NCI-H226 (cell line): ENCODE measurements at places on chromosomes 5 and 9.

GRCh38 chr9:121297389-121297788 is 29.4 kb downstream of the GSN start:
- no peak for DNase-seq

DNA sequence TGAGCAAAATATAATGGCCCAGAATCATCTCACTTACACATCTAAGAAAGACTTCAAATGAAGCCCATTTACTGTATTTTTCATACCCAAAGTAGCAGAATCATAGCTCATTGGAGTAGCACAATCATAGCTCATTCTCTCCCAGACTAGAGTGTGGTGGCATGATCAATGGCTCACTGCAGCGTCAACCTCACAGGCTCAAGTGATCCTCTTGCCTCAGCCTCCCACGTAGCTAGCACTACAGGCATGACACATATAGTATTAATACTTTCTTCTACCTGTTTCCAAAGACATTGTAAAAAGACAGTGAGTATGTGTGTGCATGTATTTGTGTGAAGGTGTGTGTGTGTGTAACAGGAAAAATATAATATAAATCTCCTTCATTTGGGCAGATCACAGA is 1247.9 kb upstream of the ACO1 start:
- DNase-seq, result no peak

- no peak for DNase-seq
Measured at GRCh38 chr9:134224567-134225093, 60.3 kb upstream of the RNU6ATAC start.

DNA sequence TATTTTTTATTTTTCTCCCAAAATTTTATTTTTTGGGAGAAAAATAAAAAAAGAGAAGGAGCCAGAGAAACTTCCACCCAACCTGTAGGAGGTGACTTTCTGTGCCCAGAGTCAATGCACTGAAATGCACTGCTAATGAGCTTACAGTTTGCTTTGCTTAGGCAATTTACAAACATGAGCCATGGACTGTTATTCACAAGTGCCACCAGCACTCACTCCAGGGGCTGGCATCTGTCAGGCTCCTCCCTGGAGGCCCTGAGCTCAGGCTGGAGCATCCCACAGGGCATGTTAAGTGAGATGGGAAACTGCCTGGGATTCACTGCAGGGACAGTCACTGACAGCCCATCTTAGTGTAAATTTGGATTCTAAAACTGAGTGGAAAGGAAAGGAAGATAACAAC is 74.9 kb downstream of the FANCC start:
- DNase-seq, result no peak

GRCh38 chr5:132478366-132478871 is 12.2 kb downstream of the IRF1 start:
- DNase-seq, result no peak

GRCh38 chr9:88197016-88197415 is 58.7 kb upstream of the SPATA31C2 start:
- no peak for DNase-seq

DNA sequence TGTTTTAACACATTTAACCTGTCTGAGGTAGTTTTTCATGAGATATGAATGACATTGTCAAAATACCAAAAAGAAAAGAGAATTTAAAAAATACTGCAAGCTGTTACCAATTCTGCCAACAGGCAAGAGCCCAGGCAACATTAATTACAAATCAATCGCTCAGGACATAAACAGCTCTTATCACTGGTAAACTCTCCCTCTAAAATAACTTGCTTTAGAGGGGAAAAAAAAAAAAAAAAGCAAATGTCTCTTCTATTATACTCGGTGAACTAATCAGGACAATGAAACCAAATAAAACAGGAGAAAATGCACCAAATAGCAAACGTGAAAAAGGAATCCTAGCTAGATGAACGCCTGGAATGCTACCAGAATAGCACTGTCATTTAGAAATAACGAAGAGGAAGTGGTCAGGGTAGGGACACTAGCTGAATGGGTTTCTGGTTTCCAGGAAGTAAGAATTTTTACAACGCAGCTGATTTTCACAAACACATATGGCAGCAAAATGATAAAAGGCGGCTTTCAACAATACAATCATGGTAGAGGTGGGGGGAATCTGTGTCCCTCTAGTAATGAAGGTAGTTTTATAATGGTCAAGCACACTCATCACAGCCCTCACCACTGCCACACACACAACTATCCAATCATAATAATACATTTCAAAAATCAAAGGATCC is 94.9 kb downstream of the DENND1A start:
- DNase-seq, result no peak

- no peak for DNase-seq
Measured at GRCh38 chr5:133404724-133405123, 207.6 kb downstream of the FSTL4 start.

GRCh38 chr9:19032406-19032805 is 603 bp downstream of the SAXO1 start:
- no peak for DNase-seq

GRCh38 chr5:74288038-74288437 is 352.5 kb downstream of the ENC1 start:
- DNase-seq, result no peak

DNA sequence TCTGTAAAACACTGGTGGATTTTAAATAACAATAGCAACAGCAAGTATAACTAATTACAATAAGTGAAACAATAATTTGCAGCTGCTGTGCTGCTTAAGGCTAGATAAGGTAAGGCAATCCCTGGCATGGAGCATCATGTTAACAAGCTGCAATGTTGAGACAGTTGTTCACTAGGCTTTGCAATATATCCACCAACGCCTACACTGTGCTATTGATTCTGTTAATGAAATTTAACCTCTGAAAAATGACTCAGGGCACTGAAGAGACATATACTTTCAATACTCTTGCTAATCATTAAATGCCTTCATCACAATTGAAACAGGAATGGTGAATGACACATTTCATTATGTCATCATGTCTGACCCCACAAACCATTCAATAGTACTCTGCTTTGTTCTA is 255.0 kb downstream of the EFNA5 start:
- no peak for DNase-seq

DNA sequence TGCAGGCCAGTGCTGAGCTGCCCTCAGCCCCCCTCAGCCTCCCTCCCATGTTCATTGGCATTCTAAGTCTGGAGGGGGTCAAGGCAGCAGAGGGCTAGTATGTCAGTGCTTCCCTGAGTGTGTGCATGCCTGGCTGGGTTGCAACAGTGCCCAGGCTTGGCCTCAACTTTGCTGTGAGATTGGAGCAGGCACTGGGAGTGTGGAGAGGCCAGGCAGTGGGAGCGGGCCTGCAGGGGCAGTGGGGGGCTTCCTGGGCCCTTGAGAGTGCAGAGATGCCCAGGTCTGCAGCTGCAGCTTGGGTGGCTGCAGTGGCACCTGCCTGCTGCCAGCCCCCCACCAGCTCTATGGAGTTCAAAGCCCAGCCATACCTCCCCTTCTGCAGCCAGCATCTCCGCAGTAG is 239.3 kb downstream of the ARRDC3 start:
- DNase-seq, result no peak

DNA sequence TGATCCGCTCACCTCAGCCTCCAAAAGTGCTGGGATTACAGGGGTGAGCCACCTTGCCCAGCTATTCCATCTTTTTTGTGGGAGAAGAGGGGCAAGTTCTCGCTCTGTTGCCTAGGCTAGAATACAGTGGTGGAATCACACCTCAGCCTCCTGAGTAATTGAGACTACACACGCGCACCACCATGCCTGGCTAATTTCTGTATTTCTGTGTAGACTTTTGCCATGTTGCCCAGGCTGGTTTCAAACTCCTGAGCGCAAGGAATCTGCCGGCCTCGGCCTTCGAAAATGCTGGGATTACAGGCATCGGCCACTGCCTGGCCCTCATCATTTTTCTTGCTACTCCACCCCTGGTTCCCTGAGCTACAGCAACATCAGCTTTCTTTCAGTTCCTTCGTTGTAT is 2.8 kb upstream of the NOL6 start:
- no peak for DNase-seq

GRCh38 chr5:78799266-78800017 is 150.9 kb upstream of the LHFPL2 start:
- DNase-seq, result peak; percentile 57

DNA sequence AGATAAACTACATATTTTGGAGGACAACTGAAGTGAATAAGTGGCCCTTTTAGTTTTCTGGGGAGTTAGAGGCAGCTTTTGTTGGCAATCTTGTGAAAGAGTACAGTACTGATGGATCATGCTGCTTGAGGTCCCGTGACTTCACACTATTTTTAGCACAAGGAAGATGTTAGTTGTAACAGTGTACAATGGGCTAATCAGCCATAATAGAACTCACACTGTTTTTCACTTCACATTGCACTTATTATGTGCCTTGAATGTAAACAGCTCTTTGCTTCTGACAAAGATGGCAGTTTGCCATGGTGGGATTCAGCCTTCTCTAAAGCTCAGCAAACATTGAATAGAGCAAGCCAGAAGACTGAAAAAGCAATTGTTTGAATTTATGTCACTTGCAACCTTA is 176.7 kb upstream of the ZNF608 start:
- DNase-seq, result no peak

- no peak for DNase-seq
Measured at GRCh38 chr5:12323637-12324229, 419.5 kb upstream of the CTNND2 start.

- no peak for DNase-seq
Measured at GRCh38 chr5:116905885-116906284, 331.3 kb upstream of the SEMA6A start.
